Panc1 (cell line): ENCODE measurements at places on chromosomes 11 and 22.

GRCh38 chr22:37925330-37925729 is 19.2 kb downstream of the MICALL1 start:
- no peak for DNase-seq

- DNase-seq = no peak
Observed at GRCh38 chr11:17581036-17581731, 34.1 kb downstream of the OTOG start.

GRCh38 chr11:82890936-82891335 is 9.3 kb downstream of the PRCP start:
- no peak for DNase-seq

GRCh38 chr11:69066122-69067112 is 17.7 kb downstream of the TPCN2 start:
- DNase-seq = no peak

GRCh38 chr22:25704701-25705100 is 37.3 kb upstream of the MYO18B start:
- no peak for DNase-seq

- DNase-seq = no peak
Observed at GRCh38 chr11:96235751-96236150, 107.2 kb downstream of the MAML2 start.

- DNase-seq = no peak
Observed at GRCh38 chr11:131154351-131154750, 216.1 kb upstream of the NTM start.

- DNase-seq = no peak
Observed at GRCh38 chr11:110366291-110366690, 63.5 kb upstream of the FDX1 start.

GRCh38 chr11:45896422-45896984 is 10.6 kb downstream of the FREY1 start:
- no peak for DNase-seq

DNA sequence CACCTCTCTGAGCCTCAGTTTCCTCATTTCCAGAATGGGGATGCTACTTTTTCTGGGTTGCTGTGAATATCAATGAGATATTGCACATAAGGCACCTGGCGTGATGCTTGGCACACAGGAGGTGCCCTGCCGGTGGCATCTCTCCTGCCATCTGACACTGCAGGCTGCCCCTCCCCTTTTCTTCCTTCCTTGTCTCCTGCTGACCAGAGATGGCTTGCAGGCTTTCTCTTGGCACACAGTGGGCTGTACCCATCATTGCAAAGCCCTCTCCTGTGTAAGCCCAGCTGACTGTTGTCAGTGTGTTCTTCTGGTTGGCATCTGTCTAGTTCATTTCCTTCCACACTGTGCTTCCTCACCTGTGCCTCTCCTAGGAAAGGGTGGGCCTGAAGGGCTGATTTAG is 91.7 kb downstream of the MYO18B start:
- DNase-seq = no peak

DNA sequence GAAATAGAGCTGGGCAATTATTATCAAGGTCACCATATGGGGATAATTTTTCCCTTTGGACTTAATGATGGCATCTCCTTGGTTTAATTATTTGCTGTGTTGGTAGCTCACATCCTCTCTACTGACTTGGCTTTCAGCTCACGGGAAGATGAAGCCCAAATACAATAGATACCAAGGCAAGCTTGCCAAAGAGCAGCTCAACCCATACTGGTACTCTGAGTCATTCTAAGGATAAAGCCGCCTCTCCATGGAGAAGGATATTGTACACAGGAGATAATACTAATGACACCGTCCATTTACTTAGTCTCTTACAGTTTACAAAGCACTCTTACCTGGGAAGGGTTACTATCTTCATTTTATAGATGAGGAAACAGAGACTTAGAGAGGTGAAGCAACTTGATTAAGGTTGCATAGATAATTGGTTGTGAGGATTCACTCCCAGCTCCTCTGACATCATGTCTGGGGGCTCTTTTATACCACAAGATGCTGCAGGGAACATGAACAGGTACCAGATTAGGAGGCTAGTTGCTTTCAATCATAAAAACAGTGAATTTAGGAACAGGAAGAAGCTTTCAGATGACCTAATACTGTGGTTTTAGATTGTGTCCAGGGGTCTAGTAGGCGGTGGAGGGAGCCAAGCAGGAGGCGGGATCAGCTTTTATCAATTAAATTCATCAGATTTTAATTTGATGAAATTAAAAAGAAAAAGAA is 48.3 kb upstream of the PICALM start:
- no peak for DNase-seq

DNA sequence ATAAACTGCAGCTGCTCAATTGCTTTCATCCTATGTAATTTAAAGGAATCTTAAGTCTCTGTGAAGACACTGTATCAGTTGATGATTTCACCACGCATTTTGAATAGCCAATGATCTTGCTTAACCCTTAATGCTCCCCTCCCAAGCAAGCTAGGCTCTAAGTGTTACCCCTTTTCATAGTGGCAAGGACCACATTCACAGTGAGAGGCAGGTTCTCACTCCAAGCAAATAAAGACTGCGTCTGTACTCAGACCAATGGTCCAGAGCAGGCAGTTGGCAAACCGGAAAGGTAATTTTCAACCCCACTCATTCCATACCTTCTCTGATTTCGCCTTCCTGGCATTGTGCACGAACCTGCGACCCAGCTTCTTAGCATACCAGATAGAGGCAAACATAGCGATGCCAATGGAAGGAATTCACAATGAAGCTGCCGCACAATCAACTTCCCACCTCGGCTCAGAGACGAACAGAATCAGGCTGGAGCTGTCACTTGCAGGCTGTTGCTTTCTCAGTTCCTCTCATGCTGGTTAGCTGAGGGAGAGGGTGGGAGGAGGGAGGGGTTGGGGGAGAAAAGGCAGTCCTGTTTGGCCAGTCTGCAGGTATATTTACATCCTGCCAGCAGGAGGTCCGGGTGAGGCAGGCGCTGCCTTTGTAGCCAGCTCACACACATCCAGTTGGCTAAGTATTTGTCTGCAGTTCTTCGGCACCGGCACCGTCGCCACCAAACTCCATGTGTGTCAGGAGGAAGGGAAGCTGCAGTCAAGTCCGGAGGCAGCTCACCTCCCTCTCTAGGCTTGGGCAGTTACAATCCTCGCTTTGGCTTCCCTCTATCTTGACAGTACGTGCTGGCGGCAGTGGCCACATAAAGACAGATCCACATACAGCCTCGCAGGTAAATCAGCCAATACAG is 1151.2 kb upstream of the CCDC90B start:
- no peak for DNase-seq

DNA sequence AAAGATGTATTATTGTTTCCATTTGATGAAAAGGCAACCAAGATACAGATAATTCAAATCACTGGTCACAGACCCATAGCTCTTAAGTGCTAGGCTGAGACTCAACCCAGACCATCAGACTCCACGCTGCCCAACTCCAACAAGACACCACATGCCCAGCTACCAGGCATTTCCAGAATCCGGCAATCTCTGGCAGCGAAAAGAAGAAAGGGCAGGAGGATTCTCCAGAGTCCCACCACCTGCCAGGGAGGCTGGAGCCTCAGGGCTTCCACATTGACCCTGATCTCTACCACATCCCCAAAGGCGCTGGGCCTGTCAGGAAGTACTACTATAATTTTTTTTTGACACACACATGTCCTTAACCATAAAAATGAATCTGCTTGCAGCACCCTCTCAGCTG is 61.4 kb upstream of the ARFGAP3 start:
- no peak for DNase-seq

GRCh38 chr11:74185695-74186094 is 14.6 kb downstream of the PPME1 start:
- no peak for DNase-seq

GRCh38 chr11:86395061-86395551 is 20.4 kb downstream of the CCDC81 start:
- DNase-seq = no peak

DNA sequence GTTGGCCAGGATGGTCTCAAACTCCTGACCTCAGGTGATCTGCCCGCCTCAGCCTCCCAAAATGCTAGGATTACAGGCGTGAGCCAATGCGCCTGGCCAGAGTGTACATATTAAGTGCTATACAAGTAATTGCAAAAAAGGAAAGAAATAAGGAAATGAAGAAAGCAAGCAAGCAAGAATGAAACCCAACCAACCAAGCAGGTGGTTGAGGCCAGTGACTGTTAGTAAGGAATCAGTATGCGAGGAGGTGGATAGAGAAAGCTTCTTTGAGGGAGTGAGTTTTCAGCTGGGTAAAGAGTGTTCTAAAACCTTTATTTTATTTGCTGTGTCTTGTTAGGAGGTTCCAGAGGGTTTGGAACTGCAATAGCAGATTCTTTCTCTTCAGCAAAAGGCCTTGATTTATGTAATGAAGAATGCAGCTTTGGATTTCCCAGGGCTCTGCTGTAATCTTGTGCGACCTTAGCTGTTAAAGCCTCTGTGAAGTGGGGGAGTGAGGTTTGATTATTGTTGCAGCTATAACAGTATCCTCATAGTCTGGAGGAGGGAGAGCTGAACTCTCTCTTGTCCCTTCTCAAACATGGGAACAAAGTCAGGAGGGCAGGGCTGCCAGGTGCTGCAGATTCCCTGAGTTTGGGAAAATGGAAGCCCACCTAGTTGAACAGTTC is 5.7 kb downstream of the AMPD3 start:
- DNase-seq = no peak

GRCh38 chr11:68497761-68498160 is 37.2 kb downstream of the PPP6R3 start:
- DNase-seq = no peak

DNA sequence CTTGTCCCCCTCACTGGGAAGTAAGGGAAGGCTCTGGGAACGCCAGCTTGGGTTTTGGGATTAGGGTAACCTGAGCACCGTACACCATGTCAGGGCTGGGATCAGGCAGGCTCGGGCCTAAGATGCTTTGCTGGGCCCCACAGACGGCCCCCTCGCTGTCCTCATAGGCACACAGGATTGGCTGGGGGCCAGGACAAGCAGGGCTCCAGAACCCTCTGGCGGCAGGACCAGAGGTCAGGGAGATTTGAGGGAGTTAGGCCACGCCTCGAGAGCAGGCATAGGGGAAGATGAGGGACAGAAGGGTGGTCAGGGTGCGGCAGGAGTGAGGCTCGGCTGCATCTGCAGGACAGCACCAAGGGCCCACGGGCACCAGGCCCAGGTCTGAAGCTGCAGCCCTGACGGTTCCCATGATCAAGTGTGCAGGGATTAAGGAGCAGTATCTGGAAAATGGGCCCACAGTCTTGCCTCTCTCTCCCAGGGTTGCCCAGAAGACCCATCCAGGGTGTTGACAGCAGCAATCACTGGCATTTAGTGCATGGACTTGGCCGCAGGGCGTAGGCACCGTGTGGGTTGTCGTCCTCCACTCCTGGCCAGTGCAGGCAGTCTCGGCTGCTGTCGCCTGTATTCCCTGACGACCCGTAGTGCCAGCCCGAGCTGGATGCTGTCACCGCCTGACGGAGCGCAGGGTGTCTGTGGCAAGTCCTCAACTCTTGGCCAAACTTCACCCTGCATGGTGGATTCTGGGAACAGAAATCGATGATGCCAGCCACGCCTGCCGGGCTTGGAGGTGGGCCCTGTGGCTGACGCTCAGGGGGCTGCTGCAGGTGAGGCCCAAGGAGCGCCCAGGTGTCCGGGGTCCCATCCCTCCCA is 15.7 kb upstream of the GNB1L start:
- DNase-seq = no peak

- DNase-seq = no peak
Observed at GRCh38 chr11:112226831-112227401, 688 bp downstream of the PTS start.

GRCh38 chr11:30538251-30538650 is 47.9 kb downstream of the MPPED2 start:
- DNase-seq = no peak

DNA sequence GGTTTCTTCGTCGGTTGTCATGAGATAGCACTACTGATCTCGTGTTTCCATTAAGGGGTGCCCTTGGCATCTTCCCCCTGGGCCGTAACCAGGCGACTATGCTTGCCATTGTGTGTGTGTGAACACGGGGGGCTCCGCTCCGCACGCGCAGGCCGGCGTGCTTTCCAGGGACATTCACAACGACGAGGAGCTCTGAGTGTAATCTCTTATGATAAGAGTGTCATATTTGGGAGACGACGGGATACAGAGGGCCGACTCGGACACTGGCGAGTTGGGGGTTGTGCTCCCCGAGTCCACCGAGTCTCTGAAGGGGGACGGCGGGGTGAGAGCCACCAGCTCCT is 170.9 kb upstream of the CTSC start:
- no peak for DNase-seq

- DNase-seq = no peak
Observed at GRCh38 chr11:35324183-35324886, 95.0 kb downstream of the SLC1A2 start.

DNA sequence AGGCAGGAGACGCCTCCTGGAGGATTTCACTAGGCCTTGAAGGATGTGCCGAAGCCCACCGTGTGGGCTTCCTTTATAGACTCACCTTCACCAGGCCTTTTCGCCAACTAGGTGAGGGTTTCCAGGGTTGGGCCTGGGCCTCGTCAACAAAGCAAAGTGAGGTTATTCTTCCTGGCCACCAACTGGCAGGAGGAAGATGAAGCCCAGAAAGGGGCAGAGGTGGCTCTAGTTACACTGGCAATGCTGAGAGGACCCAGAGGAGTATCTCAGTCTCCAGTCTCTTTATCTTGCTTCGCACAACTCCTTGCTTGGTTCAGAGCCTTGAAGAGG is 404 bp upstream of the RELT start:
- no peak for DNase-seq

GRCh38 chr22:39498802-39499201 is 3.3 kb upstream of the MIEF1 start:
- no peak for DNase-seq

GRCh38 chr11:97454988-97455387 is 1065.2 kb downstream of the JRKL start:
- DNase-seq = no peak

DNA sequence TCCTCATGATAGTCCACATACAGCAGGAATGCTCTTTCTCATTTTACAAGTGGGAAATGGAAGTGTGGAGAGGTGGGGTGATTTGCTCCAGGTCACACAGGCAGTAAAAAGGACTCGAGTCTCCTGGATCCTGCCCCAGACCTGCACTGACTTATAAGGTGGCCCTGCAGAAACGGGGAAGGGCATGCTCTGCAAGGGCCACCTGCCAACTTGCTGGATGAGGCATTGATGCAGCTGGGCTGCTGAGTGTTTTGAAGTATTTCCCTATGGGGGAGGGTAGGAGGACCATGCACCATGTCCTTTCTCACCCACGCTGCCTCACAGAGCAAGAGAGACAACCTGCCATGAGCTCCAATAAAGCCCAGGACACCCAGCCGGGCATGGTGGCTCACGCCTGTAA is 36.9 kb downstream of the OR6Q1 start:
- DNase-seq = no peak

DNA sequence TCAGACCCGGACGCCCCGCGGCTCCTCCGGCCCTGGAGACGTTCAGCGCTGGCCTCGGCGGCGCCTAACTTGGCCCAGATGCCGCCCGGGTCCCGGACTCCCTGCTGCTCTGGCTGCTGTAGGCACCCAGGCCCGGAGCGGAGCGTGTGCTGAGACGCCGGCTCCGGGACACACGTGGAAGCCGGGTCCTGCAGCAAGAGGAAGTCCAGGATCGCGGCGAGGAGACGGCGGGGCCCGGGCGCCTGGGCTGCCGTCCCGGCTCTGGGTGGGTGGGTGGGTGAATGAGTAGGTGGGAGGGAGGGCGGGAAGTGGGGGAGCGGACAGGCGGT is 223 bp downstream of the WT1 start:
- no peak for DNase-seq
